ENCODE measurements at places on chromosomes 6 and 20.
A peak's percentile ranks its signal among the peaks of the same experiment; 100 is the strongest.

GRCh38 chr20:14126856-14127255, 131.5 kb downstream of the MACROD2 start:
- no peak for DNase-seq

DNA sequence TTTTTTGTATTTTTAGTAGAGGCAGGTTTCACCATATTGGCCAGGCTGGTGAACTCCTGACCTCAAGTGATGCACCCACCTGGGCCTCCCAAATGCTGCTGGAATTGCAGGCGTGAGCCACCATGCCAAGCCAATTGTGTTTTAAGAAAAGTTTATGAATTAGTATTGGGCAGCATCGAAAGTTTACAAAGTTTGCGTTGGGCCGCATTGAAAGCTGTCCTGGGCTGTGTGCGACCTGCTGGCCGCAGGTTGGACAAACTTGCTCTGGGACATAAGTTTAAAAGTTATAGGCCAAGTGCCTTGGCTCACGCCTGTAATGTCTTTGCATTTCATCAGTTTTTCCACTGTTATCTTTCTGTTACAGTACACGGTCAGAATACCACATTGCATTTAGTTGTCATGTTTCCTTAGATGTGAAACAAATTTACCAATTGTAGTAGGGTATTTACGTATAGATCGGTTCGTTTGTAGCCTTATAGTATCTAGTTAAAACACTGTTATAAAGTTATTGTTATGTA, 39.5 kb downstream of the ASXL1 start:
- no peak for DNase-seq

DNA sequence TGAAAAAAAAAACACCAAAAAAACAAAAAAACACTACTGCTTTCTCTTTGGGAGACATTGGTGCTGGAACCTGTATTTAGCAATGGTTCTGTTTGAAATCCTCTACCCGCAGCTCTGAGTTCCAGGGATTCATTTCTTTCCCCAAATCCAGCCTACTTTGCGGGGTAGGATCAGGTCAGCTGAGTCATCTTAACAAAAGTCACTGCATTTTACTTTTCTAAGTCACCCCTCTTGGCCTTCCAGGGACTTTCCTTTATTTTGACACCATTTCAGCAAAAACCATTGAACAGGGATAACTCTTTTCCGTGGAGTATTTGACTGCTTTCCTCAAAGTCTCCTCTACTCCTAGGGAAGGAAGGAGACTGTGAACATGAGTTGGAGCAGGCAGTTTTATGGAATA, 837.6 kb downstream of the MAFB start:
- no peak for DNase-seq

DNA sequence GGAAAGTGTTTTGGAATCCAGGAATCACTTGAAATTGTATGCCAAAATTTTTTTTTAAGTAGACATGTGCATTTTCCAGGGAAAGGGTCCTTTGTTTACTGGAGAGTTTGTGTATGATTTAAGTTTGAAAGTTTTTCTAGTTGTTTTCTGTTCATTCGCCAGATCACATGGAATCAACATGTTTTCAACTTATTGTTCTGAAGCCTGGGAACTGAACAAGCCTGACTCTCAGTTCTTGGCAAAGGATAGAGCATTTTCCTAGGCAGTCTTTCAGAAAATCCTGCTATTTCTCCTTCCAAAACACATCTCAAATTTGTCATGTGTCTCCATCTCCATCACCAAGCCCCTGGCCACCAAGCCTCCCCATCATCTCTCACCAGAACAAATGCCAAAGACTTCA, 374.8 kb downstream of the MAFB start:
- DNase-seq, result no peak

- DNase-seq, result peak; percentile 36
Measured at GRCh38 chr20:4283016-4283415, 267.7 kb upstream of the RNF24 start.

DNA sequence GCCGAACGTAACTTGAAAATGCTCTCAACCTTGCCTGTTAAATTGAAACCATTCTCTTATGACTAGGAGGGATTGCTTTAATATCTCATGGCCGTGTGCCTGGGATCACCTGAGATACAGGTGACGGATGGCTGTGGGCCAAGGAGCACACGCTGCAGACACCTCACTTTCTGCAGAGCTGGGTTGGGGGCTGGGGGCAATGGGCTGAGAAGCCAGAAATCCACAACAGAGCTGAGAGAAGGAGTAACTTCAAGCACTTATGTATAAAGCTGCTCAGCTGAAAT, 170.9 kb downstream of the DTNBP1 start:
- DNase-seq, result no peak

GRCh38 chr6:40251637-40252300, 317.5 kb upstream of the MOCS1 start:
- DNase-seq, result no peak

- DNase-seq, result no peak
Measured at GRCh38 chr6:34530753-34531365, 25.3 kb downstream of the SPDEF start.

DNA sequence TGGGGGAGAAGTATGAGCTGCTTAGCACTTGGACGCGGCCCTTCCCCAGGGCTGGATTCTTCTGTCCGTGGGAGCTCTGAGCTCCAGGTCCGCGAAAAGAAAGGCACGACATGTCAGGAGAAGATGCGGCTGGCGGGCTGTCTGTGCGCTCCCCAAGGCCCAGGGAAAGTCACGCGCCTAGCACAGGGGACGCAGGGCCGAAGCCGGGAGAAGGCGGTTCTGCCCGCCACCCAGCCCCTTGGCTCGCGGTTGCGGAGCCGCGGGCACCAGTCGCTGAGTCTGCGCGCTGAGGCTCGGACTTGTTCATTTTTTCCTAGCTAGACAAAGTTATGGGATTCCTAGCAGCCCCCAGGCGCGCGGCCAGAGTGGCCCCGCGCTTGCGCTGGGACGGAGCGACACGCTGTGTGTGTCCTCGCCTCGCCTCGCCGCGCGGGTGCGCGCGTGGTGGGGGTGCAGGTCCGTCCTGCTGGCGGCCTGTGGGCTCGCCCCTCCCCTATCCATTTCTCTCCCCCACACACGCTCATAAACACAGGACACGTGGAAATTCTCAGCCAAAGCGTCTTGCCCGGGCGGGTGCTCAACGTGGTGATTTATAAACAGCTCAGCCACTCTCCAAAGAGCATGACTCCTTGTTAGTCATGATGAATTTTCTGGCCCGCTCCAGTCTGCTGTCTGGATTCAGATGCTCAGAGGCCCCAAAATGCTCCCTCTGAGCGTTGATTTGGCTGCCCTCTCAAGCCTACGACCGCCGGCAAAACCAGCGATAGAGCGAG, 1.9 kb upstream of the POU3F2 start:
- no peak for DNase-seq

GRCh38 chr20:17822039-17822438, 122.3 kb downstream of the BANF2 start:
- no peak for DNase-seq

DNA sequence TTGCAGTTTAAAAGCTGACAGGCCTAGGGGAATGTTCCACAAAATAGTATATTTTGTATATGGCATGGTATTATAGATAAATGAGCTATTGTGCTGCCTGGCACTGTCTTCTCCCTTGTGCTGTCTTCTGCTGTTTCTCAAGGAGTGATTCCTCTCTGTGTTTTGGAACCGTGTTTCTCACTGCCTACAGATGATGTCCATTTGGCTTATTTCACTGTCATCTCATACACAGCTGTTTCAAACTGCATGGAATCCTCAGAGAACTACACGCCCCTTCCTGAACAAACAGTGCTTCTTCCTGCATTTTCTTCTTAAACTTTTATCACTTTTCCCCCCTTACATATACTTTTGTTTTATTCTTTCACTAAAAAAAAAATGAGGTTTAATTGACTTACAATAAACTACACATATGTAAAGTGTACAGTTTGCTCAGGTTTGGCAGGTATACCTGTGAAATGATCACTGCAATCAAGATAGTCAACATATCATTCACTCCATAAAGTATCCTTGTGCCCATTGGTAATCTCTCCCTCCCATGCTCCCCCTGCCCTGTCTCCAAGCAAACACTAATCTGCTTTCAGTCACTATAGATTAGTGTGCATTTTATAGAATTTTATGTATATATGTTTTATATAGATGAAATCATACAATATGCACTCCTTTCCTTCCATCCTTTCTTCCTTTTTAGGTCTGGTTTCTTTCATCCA, 43.0 kb downstream of the CBFA2T2 start:
- no peak for DNase-seq

- DNase-seq, result no peak
Measured at GRCh38 chr6:4020822-4021132, 58.2 kb downstream of the FAM217A start.

DNA sequence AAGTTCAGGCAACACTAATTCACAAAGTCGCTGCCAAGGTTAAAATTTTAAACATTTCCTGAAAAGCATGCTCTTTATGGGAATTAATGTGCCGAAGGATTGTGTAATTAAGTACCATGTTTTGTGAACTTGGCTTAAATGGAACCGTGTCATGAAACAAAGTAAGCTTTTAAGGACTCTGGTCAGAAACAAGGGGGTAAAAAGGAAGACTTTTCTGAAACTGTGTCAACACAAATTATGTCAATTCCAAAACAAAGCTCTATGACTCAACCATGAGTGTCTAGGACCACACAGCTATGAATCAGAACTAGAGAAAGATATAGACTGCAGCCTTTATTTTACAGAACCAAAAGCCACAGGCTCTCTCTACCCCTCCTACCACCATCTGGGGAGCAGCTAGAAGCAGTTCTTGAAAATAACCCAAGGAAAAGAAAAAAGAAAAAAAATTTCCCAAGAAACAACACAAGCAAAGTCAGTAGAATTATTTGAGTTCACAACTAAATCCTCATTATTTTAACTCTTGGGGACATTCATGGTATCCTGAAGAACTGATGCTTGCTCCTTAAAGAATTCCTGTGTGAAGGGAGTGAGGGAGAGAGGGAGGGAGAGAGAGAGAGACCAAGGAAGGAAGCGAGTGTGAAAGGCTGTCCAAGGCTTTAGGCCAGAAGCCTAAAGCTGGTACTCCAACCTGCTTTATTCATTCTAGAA, 81.9 kb downstream of the ZMYND8 start:
- DNase-seq, result peak; percentile 87

GRCh38 chr6:144131248-144131709, 19.0 kb upstream of the STX11 start:
- peak; percentile 46 for DNase-seq

GRCh38 chr6:140445474-140446004, 1071.1 kb upstream of the CITED2 start:
- peak; percentile 87 for DNase-seq

GRCh38 chr6:20056350-20056992, 155.8 kb downstream of the MBOAT1 start:
- DNase-seq, result peak; percentile 13

GRCh38 chr6:12403201-12403826, 113.2 kb downstream of the EDN1 start:
- no peak for DNase-seq

DNA sequence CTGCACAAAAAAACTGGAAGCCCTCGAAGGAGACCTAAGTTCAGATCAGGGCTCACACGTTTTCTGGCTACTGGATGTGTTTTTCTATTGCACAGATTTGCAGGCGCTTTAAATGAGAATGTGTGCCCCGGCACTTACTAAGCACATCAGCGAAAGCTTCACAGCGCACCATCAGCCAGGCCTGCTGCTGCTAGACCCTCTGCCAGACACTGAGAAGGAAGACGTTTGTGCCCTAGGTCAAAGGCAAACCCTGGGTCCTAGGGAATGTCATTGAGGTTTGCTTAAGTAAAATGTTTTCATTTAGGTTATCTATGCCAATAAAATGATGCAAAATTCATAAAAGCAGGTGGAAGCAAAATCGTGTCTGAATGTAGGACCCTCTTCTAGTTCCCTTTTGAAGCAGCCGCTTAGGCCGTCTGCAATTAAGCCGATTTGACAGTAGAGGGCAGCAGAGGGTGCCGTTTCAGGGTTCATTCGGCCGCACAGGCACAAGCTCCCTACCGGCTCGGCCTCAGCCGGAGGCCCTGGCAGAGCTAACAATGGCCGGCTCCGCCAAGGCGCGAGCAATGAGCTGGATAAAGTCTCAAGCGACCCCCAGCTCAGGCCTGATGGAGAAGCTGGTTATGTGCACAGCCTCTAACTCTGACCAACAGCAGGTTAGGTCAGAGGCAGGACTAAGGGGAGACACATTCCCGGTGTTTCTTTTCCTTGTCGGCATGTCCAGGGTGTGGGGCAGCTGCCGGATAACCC, 107.2 kb upstream of the FOXA2 start:
- DNase-seq, result peak; percentile 32

- no peak for DNase-seq
Measured at GRCh38 chr6:143396497-143397226, 53.8 kb downstream of the ADAT2 start.

GRCh38 chr6:157879034-157879872, 56.2 kb downstream of the SNX9 start:
- DNase-seq, result no peak

DNA sequence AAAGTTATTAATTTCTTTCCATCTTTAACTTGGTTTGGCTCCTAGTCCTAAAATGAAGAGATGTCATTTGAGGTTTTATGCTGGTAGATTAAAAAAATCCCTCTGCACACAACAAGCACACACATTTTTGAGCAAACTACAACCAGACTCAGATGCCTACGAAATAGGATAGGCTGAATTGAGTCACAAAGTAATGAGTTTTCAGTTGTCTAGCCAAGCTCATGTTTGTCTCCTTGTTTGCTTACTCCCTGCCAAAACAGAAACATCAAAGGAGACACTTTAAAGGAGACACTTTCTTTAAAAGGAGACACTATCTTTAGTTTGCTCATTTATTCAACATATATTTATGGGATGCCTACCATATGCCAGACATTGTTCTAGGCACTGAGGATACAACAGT, 56.2 kb downstream of the TPBG start:
- DNase-seq, result no peak

DNA sequence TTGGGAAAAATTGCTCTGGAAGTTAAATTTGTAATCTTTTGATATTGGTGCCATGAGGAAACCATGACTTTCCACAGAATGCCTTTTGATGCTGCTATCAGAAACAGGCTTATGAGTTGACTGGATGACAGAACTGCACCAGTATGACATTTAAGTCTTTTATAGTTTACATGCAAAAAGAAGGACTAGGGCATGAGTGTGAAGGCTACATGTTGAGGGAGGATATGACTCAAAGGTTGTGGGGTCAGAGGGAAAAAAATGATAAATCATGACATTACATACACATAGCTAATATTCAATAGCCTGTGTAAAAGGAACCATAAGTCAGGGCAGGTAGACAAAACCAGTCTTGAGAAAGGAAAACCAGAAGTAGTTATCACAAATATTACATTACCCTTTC, 182.2 kb downstream of the COL12A1 start:
- no peak for DNase-seq

- DNase-seq, result no peak
Measured at GRCh38 chr6:134873500-134874388, 76.2 kb downstream of the ALDH8A1 start.

DNA sequence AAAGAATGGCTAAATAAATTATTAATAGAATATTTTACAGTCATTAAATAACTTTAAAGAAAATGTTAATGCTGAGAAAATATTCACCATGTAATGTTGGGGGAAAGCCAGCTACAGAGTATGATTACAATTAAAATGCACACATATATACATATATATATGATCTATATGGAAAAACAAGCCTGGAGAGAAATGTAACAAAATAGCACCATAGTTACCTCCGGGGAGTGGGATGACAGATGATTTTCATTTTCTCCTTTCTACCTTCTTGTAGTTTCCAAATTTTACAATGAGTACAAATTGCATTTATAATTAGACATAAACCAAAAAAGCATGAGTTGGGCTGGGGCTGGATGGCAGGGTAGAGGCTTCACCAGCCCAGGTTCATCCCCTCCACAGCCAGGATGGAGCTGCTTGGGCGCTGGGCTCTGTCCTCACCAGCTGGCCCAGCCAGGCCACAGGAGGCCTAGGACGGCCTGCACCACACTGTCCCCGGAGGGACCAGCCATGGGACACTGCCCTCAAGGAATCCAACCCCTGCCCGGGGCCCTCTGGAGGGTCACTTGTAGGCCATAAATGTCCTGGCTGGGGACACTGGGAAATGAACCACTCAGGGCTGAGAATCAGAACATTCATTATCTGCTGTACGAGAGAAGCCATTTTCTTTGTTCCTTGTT, 10.3 kb downstream of the C20orf203 start:
- no peak for DNase-seq
